ENCODE measurements at places on chromosomes 1 and 21.

DNA sequence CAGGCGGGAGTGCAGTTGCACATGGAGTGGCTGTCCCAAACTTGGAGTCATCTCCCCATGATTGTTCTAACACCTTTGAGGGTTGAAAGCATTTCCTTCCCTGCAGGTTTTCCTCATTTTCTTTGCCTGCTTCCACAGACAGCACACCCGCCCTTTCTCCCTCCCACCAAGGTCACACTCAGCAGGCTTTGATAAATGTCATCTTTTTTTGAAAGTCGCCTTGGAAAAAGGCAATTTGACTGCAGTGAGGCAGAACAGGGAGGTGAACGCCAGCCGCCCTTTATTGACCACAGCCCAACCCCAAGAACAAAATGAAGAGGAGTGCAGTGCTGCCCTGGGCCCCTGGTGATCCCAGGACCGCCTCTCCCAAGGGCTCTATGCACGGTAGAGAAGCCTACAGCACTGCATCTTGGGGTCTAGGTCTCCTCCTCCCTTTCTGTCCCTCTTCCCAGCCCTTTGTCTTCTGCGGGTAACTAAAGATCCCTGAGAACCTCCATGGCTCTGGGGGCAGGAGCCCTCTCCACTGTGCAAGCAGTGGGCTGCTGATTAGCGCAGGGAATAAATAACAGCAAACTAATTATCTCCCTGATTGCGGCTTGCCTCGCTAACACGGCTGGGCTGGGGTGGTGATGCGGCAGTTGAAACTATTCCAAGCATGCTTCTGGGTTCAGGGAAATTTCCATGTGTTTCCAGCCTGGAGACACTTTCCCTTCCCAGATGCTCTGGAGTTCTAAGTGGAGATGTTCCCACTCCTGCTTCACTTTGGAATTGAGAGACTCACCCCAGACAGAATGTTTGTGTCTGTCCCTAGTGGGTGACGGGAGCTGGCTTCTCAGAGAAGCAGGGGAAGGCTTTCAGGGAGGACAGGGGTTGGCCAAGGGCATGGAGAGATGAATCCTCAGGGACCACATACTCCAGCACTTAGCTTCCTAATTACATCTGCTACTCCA lies 11.8 kb upstream of the AMIGO1 start:
- no peak for DNase-seq

DNA sequence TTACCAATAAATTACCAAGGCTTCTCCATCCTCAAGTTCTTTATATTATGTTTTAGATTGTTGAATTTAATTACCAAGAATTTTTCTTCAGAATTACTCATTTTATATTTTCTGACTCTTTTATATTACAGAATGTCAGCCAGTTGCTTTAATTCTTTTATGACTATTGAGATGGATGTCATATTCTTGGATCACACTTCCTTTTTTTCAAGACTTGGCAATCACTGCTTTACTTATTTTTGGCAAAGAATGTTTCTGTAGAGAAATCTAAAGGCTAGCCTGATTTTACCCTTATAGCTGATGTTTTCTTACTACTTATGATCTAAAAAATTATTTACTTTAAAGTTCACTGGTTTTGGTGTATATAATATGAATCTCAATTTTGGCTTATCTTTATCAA lies 721.1 kb upstream of the TMPRSS15 start:
- no peak for DNase-seq

- no peak for DNase-seq
Observed at GRCh38 chr1:36835696-36836095, 198.6 kb downstream of the GRIK3 start.

DNA sequence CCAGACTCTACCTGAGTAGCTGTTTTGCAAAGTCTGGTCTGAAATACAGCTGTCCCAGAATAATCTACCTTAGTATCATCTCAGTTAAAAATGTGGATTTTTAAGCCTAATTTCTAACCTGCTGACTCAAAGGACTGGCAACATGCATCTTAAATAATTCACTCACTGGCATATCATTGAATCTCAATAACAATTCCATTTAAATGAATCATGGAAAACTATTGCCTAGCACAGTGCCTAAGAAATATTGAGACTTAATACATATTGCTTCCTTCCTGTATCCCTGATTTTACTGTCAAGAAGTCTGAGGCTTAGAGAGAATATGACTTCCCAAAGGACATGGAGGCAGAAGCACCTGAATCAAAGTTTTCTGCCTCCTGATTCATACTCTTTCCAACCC lies 3.1 kb downstream of the CCDC190 start:
- no peak for DNase-seq

- no peak for DNase-seq
Observed at GRCh38 chr1:197868751-197869489, 33.5 kb upstream of the C1orf53 start.

DNA sequence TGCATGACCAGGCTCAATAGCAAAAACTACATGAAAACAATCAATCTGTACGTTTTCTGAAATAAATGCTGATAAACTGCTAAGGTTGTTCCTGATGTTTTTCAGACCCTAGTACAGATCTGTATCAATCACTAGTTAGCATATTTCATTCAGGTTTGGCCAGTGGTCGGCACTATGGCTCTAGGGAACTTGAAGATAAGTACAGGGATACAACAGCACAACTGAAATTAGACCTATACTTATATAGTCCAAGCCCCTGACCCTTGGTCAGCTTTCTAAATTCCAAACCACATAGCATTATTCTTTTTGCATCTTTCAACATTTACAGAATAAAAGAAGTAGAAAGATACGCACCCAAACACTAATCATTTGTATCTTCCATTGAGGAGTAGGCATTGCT lies 142.7 kb downstream of the PLPPR4 start:
- DNase-seq = no peak
